ENCODE measurements at places on chromosomes 7 and 10. TPM values are rescaled to one million over a fixed set of nuclear protein-coding genes. Genes with fewer than 3 reads are reported as not detected.

VKORC1L1 gene
- 25.8 TPM for total RNA-seq

NAT16 gene
- not detected for total RNA-seq

ERV3-1 gene
- 13.0 TPM for total RNA-seq

RP9 gene
- total RNA-seq = 55.7 TPM

AGAP4 gene
- total RNA-seq = 43.8 TPM

WNT2 gene
- total RNA-seq = not detected

LGI1 gene
- 2.4 TPM for total RNA-seq

- peak; percentile 54 for DNase-seq
Measured at GRCh38 chr7:142632271-142633134, 116.8 kb upstream of the PRSS1 start.

DNA sequence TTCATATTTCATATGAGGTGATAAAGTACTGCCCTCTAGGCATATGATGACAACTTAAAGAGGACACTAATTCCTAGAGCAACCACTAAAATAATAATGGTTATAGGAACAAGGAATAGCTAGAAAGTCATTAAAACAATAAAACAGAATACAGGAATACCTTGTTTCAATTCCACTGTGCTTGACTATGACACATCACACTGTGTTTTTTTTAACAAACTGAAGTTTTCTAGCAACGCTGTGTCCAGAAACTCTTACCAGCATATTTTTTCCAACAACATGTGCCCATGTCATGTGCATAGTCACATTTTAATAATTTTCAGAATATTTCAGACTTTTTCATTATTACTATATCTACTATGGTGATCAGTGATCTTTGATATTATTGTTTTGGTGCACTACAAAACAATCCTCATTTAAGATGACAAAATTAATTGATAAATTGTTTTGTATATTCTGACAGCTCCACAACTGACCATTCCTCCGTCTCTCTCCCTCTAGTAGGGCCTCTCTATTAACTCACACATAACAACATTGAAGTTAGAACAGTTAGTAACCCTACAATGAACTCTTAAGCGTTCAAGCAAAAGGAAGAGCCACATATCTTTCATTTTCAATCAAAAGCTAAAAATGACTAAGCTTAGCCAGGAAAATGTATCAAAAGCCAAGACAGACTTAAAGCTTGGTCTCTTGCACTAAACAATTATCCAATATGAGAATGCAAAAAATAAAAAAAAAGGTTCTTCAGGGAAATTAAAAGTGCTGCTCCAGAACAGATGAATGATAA lies 85.8 kb downstream of the SNX13 start:
- no peak for DNase-seq

GRCh38 chr7:127187740-127188139 lies 65.0 kb downstream of the GRM8 start:
- no peak for DNase-seq

GRCh38 chr7:88835147-88835728 lies 39.7 kb upstream of the TEX47 start:
- no peak for DNase-seq

DNA sequence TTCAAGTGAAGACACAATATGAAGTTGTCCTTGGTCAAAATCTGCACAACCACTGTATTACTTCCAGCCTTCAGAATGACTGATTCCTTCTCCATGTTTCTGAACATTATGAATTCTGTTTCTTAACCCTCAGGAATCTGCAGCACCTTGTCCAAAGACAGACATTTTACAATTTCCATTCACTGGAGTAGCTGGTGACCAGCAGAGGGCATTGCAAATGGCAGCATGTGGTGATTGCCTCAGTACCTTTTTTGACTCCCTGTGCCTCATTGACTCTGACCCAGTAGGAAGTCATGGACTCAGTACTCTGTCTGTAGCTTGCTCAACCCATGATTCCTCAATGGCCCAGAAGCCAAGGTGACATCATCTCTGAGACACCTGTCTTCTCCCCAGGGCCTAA lies 879 bp upstream of the VPS41 start:
- DNase-seq = no peak

GRCh38 chr10:23514321-23514720 lies 75.4 kb downstream of the OTUD1 start:
- no peak for DNase-seq

DNA sequence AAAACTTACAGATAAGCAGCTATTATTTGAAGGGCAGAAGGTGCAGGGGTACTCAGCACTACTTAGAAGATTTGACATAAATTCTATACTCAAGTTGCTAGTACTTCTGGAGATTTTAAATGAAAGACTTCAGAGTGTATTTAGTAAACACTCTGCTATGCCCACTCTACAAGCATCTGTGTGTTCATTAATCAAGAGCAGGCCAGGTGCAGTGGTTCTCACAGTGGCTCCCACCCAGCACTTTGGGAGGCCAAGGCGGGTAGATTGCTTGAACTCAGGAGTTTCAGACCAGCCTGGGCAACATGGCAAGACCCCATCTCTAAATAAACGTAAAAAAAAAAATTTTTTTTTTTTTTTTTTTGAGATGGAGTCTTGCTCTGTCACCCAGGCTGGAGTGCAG lies 38.9 kb upstream of the TOMM7 start:
- DNase-seq = no peak

DNA sequence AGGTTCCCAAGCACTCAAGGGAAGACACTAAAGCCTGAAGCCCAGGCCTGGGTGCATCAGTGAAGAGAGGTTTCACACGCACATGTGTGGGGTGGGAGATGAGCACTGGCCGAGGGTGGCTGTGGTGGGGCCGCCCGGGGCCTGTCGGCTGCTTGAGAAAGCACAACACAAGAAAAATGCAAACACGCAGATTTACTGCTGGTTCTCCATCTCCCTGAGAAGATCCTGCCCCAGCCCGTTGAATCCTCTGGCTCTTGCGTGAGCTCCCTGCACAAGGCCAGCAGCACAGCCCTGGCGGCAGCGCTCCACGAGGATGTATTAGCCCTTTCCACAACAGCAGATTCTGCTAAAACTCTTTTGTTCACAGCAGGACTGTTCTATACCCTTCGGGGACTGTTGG lies 6.2 kb downstream of the ZNF511 start:
- no peak for DNase-seq

- DNase-seq = no peak
Measured at GRCh38 chr10:102665904-102666509, 21.7 kb downstream of the TRIM8 start.

DNA sequence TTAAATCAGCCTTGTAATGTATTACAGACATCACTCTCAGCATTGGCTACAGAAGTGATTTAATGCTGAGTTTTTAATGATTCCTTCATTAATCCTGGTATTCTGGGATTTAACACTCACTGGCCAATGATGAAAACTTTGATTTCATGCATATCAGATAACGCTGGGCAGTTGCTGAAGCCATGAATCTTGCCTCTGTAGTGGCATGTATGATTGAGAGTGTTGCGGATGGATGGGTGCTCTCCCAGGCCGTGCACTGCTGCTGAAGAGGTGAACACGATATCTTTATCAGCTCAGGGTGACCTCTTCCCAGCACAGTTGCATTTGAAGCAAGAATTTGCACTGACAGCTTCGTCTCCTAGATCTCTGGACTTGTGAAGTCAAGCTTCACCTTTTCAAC lies 168.7 kb downstream of the LRRC4 start:
- DNase-seq = no peak

DNA sequence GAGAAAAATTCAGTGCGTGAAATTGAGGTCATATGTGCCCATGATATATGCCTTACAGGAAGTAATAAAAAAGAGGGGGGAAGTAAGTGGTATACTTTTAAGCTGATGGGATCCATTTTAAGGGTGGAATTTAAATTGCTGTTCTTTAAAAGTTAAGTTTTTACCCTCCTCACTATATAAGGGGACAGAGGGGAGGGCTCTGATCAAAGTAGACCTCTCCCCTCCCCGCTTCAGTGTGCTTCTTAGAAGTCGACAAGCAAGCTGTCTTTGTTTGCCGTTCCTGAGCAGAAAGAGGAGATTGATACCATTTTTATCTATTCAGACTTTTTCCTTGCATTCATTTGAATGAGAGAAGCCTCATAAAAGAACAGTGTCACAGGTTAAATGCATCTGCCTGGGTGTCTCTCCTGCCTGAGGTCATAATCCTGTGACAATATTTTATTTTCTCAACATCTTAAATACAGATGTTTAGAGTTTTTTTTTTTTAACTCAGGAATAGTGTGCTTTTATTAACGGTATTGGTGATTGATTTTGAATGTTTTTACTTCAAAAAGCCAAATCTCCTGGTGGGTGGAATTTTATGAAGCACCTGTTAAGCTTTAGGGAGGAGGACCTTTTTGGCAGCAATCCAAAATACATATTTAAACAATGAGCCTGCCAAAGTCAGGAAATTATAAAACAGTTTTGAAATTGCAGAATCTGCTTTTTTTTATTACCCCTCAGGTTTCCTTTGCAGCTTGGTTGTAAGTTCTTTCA lies 141.7 kb downstream of the KAT6B start:
- DNase-seq = no peak

DNA sequence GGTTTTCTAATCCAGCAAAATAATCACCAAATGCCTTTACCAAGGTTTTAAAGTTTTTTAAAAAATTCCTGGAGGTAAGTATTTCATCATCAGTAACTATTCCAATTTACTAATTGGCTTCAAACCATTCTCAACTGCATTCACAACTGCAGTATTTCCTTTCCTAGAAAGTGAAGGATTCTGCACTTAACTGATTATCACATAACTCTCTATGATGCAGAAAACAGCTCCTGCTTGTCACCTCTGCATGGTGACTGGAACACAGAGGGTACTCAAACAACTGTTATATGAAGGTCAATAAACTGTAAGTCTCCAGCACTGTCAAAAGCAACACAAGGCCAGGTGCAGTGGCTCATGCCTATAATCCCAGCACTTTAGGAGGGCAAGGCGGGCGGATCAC lies 42.6 kb downstream of the SRPK2 start:
- DNase-seq = no peak

DNA sequence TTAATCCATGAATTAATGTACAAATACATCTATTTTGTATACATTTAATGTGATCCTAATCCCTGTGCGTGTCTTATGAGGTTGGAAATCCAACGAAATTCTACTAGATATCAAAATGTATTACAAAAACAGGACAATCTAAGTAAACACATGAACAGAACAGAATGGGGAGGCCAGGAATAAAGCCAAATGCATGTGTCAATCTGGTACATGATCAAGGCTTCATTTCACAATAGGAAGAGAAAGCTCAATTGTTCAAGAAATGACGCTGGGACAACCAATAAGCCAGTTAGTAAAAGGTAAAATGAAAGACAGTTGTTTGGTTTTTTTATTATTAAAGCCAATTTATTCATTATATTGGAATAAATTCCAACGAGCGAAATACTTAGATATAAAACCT lies 83.0 kb downstream of the COL13A1 start:
- no peak for DNase-seq

DNA sequence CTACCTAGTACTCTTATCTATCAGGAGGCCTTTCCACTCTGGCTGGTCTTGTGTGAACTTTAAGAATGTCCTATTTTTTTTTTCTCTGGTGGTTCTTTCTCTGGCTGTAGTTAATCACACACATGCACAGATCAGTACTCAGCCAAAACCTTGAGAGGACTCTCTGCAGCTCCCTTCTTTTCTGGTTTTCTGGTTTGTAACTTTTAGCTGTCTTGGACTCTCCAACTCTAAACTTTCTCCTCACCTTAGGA lies 54.9 kb upstream of the HELLS start:
- no peak for DNase-seq

DNA sequence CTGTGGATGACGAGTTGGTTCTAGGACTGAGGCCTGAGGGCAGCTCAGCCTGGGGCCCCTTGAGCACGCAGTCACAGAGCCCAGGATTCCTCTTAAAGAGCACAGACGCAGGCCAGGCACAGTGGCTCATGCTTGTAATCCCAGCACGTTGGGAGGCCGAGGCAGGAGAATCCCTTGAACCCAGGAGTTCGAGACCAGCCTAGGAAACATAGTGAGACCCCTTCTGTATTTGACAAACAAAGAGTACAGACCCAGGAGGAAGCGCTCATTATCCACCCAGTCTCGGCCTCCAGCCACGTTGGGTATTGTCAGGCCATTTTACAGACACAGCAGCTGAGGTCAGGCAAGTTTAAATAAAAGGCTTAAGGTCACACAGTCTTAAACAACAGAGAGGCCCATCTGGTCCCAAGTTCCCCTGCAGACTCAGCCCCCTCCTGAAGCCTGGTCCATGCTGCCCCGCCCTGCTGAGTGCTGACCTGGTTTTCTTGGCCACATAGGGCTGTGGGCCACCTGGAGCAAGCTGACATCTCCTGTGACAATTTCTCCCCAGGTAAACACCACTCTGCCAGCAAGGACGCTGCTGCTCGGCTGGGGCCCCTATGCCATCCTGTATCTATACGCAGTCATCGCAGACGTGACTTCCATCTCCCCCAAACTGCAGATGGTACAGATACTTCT lies 12.6 kb downstream of the RGR start:
- no peak for DNase-seq

DNA sequence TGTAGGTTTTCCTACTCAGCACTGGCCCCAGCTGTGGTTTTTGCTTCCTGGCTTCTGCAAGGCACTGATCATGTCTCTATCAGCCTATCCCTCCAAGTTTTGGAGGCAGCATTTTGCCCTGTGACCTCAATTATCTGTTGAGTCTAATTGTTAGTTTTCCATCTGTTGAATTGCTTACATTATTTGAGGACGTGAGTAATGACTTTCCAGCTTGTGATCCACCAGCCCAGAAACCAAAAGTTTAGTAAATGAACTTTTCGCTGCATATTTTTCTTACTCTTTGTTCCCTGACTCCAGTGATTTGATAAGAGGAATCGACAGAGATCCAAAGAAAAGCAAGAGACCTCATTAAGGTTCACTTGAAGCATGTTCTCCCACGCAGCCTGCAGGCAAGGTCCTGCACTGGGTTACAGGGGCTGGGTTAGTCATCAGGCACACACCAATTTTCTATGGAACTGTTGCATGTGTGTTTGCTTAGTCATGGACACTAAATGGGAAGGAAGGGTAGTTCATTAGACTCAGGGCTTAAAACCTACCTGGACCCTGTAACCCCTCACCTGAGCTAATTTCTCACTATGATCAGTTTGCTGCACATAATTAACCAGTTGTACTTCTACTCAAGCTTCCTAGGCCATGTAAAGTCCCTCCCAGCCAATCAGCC lies 57.2 kb downstream of the AKR1E2 start:
- DNase-seq = no peak

GRCh38 chr10:33484787-33485186 lies 150.3 kb upstream of the NRP1 start:
- DNase-seq = no peak

- DNase-seq = no peak
Measured at GRCh38 chr7:157633465-157634185, 296.8 kb downstream of the DNAJB6 start.

GRCh38 chr7:82443547-82444219 lies at the start of gene CACNA2D1:
Gene CACNA2D1, minus strand, starts transcription at chr7:82443777.
- DNase-seq = peak; percentile 67

Data from transverse colon (tissue), 4 donors.